ENCODE measurements at places on chromosomes 12 and 14.
A peak's percentile ranks its signal among the peaks of the same experiment; 100 is the strongest.

- DNase-seq: no peak
These were observed 15.5 kb upstream of the KLC1 start for GRCh38 chr14:103613517-103613916.

GRCh38 chr14:19823765-19824164 is 20.2 kb downstream of the OR4N2 start:
- DNase-seq: no peak

DNA sequence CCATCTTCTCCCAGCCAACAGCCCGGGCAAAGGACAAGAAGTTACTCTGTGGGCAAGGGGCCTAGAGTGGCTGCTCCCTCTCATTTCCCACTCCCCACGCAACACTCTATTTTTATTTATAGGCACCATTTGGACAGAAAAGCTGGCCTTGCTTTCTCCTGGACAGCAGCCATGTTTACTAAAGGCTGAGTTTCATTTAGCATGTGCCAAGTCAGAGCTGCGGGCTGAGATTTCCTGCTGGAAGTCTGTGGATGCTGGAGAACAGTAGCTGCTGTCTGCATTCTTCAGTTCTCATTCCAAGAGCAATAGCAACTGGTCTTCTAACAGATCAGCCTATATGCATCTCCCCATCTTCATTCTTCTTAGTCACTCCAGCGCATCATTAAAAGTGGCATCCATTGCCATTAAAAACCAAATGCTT is 8.3 kb downstream of the COL2A1 start:
- no peak for DNase-seq

DNA sequence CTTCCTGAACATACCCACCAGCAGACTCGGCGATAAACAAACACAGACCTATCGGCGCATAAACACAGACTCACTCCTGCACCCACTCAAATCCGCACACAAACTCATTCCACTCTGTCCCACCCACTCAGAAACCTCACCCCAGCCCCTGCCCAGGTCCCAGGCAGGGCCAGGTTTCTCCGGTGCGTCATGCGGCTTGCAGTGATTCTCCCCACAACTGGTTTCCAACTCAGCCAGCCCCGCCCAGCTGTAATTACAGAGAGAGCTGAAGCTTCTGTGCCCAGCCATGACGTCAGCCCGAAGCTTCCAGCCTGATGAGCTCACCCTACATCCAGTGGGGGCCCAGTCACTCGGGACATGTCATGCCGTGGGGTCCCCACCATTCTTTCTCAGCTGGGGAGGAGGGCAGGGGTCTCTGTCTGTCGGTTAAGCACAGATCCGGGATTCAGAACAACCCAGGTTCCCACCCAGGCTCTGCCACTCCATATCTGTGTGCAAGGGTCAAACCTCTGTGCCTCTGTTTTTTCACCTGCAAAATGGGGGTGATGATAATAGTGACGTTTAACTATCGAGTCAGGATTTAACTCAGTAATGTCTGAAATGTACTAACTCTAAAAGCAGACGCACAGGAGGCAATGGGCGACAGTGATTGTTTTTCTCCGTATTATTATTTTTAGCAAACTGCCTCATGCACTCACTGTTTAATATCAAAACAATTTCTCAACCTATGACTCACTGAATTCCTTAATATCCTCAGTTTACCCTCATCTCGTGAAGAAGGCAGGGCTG is 2.3 kb upstream of the HSPB8 start:
- DNase-seq: no peak

GRCh38 chr12:33830070-33830469 is 192.2 kb upstream of the ALG10 start:
- no peak for DNase-seq

- DNase-seq: no peak
These were observed 994.4 kb upstream of the SEL1L start for GRCh38 chr14:82528016-82528415.

DNA sequence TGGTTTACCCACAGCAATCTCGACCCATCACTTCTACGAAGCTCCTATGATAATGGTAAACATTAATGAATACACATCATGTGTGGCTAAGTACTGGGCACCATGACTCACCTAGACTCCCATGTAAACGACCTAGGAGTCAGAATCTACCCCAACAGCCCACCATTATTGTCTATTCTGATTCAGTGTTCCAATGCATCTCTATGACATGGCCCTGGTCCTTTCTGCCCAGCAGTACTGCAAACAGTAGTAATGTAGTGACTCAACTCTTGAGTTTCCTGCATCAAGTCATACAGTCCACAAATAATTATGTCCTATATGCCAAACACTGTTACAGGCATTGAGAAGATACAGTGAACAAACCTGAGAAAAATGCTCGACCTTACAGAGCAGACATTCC is 14.6 kb downstream of the GTF2A1 start:
- no peak for DNase-seq

- no peak for DNase-seq
These were observed 255.2 kb downstream of the NRXN3 start for GRCh38 chr14:78425330-78425729.

GRCh38 chr14:55807053-55807880 is 227.3 kb downstream of the KTN1 start:
- DNase-seq: peak; percentile 59

- no peak for DNase-seq
These were observed 125.8 kb downstream of the SLC38A4 start for GRCh38 chr12:46699986-46700385.

- no peak for DNase-seq
These were observed 465.2 kb downstream of the SOX5 start for GRCh38 chr12:23484238-23484637.

GRCh38 chr14:32883188-32883587 is 55.5 kb upstream of the NPAS3 start:
- no peak for DNase-seq

DNA sequence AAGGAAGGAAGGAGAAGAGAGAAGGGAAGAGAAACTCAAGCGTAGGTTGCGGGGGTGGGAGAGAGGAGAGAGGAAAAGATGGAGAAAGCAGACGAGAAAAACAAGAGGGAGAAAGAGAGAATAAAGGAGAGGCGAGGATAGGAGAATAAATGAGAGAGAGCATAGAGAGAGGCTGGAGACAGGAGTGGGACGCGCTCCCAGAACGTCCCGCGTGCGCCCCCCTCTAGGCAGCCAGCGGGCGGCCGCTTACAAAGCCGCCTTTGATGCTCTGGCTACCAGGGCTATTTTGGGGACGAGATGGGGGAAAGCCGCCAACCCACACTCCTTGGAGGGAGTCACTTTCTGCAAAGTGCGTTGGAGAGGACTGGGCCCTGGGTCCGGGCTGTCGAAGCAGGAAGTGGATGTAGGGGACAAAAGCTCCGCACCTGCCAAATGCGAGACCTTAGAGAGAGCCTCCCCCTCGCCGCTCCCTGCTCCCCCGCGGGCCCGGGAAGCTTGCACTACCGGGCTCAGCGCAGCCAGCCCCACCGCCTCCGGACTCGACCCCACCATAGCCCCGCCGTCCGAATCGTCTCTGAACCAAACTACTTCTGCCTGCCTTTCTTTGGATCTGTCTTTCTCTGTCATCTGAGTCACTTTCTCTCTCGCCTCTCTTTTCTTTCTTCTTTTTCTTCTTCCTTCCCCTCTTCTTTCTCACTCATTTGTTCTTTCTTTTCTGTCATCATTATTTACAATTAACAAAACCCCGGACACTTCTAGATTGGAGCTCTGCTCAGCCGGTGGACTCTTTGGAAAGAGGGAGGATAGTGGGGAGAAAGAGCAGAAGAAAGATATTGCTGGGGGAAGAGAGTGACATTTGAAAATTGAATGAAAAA is 8.0 kb downstream of the ASCL1 start:
- no peak for DNase-seq

DNA sequence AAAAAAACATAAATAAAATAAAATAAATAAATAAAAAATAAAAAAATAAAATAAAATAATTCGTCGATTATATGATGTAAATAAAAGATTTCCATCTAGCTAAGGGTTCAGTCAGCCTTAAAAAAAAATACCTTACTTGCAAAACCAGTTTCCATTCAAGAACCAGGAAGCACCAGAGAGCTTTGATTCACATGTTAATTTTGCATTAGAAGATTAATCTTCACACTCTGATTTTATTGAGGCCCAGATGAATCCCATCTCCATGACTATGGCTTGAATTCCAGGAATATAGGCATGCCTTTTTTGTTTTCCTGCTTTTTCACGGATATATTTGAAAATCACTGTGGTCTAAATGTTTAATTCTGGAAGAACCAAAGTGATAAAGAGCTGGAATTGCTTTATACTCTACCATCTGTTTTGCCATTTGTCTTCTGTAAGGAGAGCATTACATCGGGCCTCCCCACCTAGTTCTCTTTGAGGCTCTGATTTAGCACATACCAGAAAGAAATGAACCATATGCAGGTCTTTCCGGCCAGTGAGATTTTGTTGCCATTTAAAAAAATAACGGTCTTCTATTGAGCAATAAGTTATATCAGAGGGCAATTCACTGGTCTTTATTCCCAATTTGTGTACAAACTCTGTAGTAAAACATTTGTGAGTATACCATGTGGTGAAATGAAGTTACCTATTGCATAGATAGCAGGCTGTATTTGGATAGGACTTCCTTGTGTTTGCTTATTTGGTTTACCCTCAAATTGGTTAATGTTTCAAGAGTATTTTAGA is 175.5 kb downstream of the AEBP2 start:
- DNase-seq: no peak

- DNase-seq: no peak
These were observed 7.7 kb downstream of the LRRIQ1 start for GRCh38 chr12:85043829-85044228.

GRCh38 chr12:49322367-49322707 is 718 bp upstream of the TROAP start:
- DNase-seq: no peak

DNA sequence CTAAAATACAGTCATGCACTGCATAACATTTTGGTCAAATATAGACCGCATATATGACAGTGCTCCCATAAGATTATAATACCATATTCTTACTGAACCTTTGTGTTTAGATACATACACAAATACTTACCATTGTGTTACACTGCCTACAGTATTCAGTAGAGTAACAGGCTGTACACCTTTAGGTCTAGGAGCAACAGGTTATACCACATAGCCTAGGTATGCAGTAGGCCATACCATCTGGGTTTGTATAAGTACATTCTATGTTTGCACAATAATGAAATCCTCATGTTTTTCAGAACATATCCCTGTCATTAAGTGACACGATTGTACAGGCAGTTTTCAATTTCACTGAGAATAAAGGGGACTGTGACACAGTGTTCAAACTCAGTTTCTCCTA is 22.3 kb downstream of the KDM5A start:
- DNase-seq: no peak

GRCh38 chr12:7096006-7096932 is 4.0 kb upstream of the C1R start:
- DNase-seq: no peak

- DNase-seq: no peak
These were observed 48.8 kb downstream of the LRTM2 start for GRCh38 chr12:1869145-1869544.

- peak; percentile 35 for DNase-seq
These were observed 44.5 kb downstream of the SLC38A6 start for GRCh38 chr14:61025251-61026223.

DNA sequence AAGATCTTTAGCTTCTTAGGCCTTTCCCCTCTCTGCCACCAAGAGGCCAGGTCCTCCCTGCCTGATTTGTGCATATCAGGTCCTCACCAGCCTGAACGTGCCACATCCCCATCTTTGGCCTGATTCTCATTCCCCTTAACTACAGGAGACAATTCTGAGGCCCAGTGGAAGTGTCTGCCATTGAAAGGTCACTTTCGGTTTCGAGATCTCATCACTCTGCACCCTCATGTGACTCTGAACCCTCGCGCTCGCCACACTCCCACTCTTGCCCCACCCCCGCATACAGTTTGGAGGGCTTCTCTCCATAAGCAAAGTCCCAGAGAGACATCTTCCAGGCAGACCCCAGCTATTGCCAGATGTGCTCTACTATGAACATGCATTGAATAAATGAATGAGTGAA is 189.0 kb downstream of the NTF3 start:
- DNase-seq: no peak

DNA sequence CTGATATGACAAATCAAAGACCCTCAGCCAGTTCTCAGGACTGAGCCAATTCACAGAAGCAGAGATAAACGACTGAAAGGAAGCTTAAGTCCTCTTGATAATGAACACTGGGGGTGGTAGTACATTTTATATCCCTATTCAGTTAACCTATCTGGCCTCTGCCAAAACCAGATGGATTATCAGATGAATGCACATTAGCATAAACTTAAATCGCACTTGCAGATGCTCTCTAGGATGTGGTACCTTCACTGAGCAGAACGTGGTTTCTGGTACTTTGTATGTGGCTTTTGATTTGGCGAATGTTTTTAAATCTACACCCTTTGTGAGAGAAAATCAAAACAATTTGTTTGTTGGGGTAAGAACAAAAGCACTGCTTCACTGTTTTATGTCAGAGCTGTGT is 21.1 kb upstream of the TAS2R14 start:
- DNase-seq: no peak

GRCh38 chr12:78725951-78726580 is 138.5 kb upstream of the SYT1 start:
- no peak for DNase-seq

- no peak for DNase-seq
These were observed 133.7 kb downstream of the CALM1 start for GRCh38 chr14:90530523-90530922.

DNA sequence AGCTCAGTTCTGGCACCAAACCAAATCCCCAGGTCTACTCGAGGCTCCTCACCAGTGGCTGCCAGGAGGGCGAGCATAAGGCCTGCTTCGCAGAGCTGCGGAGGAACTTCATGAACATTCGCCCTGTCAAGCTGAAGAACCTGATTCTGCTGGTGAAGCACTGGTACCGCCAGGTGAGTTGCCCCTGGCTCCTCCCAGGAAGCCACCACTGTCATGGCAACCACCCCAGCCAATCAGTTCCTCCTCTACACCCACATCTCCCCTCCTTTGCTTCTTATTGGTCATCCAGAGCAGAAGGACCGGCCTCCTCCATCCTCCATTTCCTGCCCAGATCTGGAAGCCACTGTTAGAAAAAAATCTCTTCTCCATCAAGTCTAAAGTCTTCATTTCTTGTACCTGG is 17.2 kb upstream of the OAS2 start:
- no peak for DNase-seq
